ENCODE measurements at places on chromosomes 7 and 10.

GRCh38 chr10:93852476-93853095 lies 41.2 kb upstream of the SLC35G1 start:
- DNase-seq = no peak

DNA sequence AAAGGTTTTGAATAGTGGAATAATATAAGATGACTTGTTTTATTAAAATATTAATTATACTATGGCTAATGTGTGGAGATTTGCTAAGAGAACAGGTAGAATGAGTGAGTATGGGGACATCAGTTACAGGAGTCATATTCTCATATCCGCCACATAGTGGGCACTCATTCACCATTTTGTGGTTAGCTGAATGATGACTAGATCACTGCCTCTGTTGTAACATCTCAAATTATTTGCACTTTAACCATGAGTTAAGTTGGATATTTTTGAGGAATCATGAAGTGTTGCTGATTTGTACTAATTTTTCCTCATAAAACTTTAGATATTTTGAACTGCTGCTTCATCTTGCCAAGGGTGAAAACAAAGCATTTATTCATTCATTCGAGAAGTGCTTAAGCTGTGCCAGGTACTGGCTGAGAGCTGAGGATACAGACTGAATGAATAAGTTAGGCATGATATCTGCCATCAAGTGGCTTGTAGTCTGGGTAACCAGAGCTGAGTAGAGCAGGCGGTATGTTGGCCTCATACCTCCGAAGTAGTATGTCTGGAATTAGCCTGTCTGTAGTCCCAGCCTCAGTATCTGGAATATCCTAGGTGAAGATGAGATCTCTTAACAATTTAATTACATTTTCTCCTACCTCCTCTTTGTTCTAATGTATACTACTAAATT lies 100.5 kb downstream of the ZEB1 start:
- DNase-seq = peak; percentile 9

DNA sequence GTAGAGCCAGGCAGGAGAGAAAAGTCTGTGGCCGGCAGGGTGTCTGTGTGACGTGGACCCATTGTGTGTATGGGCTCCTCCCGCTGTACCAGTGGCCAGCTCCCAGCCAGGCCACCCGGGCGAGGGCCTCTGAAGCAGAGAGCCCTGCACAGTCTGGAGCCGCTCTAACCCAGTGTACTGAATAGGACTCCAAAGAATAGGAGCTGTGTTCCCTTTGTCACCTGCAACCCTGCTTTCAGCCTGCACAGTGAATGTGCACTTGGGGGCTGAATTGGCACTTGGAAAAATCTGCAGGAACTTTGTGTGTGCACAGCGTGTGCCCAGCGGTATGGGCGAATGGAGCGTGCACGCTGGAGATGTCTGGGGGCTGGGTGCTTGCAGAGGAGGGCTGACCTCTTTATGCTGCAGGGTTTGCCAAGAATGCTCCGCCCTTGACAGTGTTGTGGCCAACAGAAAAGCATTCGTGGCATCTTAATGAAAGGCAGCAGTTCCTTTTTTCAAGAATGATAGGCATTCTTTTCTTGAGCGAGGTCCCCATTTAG lies 216.2 kb downstream of the AUTS2 start:
- peak; percentile 90 for DNase-seq

DNA sequence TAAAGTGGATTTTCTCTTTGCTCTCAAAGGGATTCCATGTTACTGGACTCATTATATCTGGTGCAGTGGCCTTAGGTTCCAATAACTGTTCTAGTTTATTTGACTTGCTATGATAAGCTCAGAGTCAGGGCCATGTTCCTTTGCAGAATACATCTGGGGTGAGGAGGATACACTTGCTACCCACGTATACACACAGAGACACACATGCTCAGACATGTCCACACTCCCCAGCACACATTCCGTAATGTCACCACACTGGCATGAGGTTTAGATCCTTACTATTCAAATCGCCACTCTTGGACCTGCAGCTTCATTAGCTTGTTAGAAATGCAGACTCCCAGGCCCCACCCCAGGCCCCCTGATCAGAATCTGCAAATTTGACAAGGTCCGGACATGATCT lies 195.3 kb downstream of the BMPER start:
- no peak for DNase-seq

DNA sequence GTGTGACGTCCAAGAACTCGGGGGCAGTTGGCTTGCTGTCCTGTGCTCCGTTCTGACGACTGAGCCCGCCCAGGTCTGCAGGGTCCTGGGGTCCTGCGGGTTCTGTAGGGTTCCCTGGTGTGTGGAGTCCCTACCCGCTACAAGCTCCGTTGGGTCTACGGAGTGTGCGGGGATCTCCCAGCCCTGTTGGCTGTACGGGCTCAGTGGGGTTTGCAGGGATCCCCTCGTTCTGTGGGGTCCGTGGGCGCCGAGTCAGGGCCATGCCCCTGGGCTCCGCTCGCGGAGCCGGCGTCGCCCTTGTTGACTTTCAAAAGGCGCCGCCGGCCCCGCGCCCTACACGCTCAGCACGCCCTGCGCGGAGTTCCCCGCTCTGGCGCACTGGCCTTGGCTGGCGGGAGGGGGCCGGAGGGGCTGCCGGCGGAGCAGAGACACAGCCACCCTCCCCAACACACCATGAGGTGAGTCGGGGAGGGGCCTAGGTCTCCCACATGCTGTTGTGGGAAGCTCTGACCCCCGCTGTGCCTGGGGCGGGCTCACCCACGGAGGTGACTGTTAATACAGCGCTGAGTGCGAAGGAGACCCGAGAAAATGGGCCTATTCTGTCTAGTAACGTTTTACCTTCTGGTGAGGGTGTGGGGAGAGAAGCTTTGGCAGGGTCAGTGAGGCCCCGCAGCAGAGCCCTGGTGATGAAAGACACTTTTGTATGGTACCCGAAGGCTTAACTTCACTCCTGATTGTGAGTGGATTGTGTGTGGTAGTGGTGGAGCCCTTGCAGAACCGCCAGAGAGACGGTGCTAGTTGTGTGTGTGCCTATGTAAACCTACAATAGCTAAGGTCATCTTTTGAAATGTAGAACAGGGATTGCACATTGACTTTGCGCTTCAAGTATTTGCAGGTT lies 8.1 kb downstream of the TASOR2 start:
- peak; percentile 32 for DNase-seq

DNA sequence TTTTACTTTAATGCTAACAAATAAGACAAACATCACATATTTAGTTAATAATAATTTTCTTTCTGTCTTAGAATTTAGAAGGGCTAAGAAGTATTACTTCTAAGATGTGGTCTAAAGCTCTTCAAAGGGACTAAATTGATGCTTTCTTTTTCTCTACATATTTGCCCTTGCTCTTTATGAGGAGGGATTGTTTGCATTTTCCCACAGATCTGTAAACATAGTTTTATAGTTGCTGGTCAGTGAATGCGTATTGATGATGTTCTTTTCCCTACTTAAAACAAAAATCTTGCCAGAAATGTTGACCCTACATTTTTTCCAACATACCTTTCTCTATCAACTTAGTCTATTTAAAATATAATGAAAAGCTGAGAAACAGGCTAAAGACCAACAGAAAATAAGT lies 372.4 kb upstream of the LRGUK start:
- no peak for DNase-seq

DNA sequence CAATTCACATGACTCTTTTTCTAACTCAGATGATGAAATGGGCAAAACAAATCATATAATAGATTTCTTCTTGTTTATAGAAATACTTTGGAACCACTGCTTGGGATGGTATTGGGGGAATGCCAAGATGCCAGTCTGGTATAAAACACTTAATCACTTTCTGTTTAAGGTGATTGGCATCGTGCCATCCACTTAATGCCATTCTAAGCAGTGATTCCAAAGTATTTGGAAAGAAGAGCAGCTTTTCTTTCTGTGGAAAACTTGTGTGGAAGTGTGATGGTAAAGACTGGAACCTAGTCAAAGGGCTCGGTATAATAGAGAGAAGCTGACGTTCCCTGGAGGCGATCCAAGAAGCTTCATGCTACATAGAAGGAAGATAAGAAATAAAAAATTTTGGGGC lies 120.6 kb downstream of the TMEM26 start:
- no peak for DNase-seq

- no peak for DNase-seq
These were observed 11.5 kb downstream of the KLF6 start for GRCh38 chr10:3773460-3774017.

DNA sequence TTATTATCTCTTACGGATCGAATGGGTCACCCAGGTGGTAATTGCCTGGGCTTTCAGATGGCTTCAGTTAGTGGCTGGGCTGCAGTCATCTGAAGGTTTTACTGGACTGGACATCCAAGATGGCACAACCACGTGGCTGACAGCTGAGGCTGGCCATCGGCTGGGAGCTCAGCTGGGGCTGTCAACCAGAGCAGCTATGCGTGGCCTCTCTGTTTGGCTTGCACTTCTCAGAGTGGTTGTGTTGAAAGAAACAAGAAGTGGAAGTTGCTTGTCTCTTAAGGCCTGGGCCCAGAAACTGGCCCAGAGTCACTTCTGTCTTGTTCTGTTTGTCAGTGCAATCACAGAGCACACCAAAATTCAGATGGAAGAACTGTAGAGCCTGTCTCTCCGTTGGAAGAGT lies 5.7 kb upstream of the GDI2 start:
- no peak for DNase-seq

DNA sequence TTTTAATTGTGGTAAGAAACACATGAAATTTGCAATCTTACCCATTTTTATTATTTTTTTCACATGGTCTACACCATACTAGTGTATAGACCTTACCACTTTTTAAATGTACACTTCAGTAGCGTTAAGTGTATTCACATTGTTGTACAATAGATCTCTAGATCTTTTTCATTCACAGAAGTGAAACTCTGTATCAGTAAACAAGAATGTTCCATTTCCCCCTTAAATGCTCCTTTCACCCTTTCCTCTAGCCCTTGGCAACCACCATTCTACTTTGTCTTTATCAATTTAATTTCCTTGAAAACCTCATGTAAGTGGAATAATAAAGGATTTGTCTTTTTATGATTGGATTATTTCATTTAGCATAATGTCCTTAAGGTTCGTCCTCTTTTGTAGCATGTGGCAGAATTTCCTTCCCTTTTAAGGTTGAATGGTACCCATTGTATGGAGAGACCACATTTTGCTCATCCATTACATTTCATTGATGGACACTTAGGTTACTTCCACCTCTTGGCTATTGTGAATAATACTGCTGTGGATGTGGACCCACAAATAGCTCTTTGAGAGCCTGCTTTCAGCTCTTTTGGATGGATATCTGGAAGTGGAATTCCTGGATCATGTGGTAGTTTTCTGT lies 45.7 kb downstream of the SNX10 start:
- no peak for DNase-seq

- no peak for DNase-seq
These were observed 115.6 kb upstream of the TNS3 start for GRCh38 chr7:47697543-47697942.

DNA sequence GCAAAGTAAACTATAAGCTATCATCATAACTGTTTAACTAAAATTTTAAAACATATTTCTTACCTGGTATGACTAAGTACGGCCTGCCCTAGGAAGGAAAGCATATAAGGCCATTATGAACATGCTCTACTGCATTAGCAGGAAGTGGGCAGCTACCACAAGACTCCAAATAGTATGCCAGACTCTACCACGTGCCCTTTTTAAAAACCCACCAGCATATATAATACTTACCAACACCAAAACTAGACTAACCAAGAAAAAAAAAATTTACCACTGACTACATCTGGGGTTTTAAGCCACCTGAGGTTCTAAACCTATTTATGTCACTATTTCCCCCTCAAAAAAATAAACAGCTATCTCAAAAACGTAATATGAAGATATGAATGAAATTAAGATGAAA lies 30.1 kb downstream of the NUDCD3 start:
- DNase-seq = no peak

All from fibroblast of skin of back (primary cell).